ENCODE measurements at places on chromosomes 12 and 14.

DNA sequence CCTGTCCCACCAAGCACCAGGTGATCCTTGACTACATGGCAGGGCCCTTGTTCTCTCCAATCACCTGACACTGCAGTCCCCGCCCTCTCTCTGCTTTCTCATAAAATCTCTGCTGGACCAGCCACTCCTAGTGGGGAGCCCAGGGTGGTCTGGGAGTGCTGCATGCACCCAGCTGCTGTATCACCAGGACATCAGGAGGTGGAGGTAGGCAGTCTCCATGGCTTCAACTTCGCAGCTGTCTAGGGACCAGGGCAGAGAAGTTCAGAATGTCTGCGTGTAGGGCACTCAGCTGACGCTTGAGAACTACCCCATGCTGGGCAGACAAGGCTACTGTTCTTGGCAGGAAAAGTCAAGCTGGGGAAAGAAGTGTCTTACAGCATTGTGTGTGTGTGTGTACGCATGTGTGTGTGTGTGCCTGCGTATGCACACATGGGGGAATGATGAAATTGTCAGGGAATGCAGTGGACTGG, 2.6 kb downstream of the WSCD2 start:
- DNase-seq, result no peak

- no peak for DNase-seq
Observed at GRCh38 chr12:76643438-76643837, 83.9 kb upstream of the OSBPL8 start.

- no peak for DNase-seq
Observed at GRCh38 chr14:96037891-96038557, 1.1 kb upstream of the C14orf132 start.

- DNase-seq, result no peak
Observed at GRCh38 chr14:93510056-93510455, 79.3 kb downstream of the UNC79 start.

DNA sequence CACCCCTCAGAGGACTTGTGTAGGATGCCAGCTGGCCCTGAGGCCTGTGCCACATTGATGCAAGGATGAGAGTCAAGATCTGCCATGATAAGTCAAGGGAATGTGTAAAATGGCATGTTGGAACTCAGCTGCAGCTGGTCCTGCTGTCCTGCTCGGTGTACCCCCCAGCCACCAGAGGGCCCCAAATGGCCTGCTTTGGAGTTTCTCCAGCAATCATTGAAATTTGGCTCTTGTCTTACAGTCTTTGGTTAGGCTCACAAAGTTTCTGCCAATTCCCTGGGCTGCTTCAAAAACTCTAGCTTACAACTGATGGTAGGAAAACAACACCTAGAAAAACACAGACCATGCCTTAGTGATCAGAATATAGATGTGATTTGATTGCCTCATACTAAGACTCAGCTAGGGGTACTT, 76.8 kb downstream of the HSD17B6 start:
- peak; percentile 33 for DNase-seq

All from activated CD4-positive, alpha-beta T cell treated with anti-CD3 and anti-CD28 coated beads, Interleukin-2, amount 50 U/mL, for 48 hours (primary cell).